Neuronal stem cell (in vitro differentiated cells): ENCODE measurements at places on chromosomes 1 and 21.

- DNase-seq, result no peak
Measured at GRCh38 chr21:35046263-35046624, 2.9 kb downstream of the RUNX1 start.

- DNase-seq, result no peak
Measured at GRCh38 chr1:26352338-26352679, 1.6 kb downstream of the CRYBG2 start.

- DNase-seq, result no peak
Measured at GRCh38 chr21:23531444-23531843, 2075.8 kb downstream of the MRPL39 start.

DNA sequence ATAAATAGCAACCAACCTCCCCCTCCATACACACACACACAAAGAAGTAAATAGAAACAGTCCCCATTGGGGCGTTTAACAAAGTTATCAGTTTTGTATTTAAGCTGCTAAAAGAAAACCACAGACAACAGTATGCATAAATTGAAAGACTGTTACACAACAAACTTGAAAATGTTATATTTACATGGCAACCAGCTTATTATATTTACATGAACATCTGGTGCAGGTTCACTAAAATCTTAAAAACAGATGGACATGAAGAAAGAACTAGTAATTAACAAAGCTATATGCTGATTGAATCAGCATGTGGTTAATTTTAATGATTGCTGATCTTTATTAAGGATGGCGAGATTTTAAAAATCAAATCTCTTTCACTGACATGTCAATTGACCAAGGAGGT lies 384.7 kb downstream of the LRRIQ3 start:
- DNase-seq, result no peak

- no peak for DNase-seq
Measured at GRCh38 chr1:76705560-76705959, 161.7 kb upstream of the ST6GALNAC5 start.

DNA sequence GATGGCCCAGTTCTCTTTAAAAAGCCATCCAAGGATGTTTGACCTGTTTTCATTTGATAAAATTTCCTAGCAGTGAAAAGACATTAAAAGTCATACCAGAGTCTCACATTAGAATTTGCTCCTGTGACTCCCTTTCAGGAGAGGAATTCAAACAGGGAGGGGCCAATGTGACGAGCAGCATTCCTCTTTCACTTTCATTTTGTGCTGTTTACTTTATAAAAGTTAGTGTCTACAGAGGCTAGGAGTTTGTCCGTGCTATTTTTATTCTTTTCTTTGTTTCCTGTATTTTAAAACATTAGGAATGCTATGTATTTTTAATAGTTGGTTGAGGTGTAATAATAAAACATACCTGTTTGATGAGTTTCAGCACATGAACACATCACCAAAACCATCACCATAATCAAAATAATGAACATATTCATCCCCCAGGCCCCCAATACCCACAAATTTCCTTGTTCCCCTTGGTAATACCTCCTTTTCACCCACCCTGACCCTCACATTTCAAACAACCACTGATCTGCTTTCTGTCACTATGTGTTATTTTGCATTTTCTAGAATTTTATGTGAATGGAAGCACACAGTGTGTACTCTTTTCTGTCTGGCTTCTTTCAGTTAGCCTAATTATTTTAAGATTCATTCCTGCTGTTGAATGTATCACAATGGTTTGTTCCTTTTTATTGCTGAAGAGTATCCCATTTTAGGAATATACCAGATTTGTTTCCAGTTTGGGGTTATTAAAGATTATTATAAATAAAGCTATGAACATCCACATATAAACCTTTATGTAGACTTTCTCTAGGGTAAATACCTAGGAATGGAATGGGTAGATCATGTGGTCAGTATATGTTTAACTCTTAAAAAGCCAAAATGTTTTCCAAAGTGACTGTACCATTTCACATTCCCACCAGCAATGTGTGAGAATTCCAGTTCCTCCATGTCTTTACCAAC lies 129.5 kb downstream of the TENT5C start:
- no peak for DNase-seq

DNA sequence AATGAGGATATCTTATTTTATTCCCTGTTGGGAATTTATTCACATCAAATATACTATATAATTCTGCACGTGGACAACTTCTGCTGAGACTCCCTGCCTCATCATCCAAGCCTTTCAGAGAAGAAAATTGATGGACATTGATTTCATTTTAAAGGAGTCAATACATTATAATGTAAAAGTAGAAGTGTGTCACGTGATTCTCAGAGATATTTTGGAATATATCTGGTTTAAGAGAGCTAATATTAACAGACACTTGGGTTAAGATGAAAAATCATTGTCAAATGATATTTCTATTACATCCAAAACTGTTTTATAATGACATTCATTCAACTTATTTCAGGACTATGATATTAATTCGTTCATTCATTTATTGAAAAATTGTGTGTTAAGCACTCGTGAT lies 314.2 kb downstream of the ADGRL2 start:
- DNase-seq, result no peak

DNA sequence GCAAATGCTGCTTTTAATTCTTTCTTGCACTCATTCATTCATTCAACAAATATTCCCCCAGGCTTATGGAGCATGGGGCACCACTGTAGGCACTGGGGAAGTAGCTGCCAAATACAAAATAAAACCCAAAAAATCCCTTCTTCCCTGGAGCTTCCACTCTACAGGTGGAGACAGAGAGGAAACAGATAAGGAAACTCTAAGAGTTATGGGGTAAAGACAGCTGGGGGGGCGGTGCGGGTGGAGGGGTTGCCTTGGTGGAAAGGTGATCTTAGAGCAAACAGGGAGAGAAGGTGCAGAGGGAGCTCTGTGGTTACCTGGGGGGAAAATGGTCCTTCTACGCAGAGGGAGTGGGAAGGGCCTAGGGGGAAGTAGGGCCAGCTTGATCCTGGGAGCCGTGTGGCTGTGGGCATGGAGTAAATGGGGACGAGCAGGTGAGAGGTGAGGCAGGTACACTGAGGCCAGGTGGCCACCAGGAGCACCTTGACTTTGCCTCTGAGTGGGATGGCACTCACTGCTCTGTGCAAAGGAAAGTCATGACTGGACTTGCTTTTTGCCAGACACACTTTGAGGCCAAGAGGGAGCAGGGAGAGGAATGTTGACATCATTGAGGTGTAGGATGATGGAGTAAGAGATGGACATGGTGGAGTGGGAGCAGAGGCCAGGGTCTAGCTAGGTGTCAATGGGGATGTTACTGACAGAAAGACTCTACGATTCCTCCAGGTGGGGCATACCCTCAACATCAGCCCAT lies 152.0 kb downstream of the ETS2 start:
- DNase-seq, result no peak

DNA sequence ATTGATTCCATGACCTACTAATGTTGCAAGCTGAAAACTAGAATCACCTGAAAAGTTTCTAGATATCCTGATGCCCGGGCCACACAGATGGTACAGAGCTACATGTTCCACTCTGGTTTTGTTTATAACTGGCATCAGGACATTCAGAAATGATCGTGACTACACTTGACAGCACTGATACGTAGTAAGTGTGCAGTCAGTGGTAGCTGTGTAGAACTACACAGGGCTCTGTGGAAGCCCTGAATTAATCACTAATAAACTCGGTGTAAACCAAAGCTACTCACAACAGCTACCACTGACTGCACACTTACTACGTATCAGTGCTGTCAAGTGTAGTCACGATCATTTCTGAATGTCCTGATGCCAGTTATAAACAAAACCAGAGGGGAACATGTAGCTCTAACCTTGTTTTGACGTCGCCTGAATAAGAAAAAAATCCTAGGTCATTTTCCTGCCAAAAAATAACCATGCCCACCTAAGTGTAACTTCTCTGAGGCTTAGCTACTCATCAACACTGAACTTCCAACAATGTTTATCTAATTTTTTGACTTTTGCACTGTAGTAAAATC lies 149.7 kb downstream of the TGFBR3 start:
- DNase-seq, result no peak

DNA sequence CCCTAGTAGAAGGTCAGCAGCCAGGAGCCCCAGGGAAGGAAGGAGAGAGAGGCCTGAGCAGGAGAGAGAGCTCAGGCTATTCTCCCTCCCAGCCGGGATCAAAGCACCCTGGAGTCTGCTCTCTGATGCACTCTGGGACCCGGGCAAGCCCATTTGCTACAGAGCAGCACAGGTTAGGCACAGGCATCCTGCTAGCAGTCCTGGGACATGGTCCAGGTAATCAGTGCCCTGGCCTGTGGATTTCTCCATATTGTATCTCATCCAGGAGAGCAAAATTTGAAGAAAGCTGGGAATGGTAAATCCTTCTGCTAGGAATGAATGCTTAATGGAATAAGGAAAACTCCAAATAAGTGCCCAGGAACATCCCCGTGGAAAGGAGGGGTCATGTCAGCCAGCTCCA lies 130.3 kb downstream of the HIVEP3 start:
- no peak for DNase-seq

GRCh38 chr1:225549821-225550220 lies 103.1 kb downstream of the ENAH start:
- DNase-seq, result no peak

GRCh38 chr1:167773516-167773915 lies 51.7 kb downstream of the MPZL1 start:
- DNase-seq, result no peak

- DNase-seq, result no peak
Measured at GRCh38 chr1:27891196-27891889, 19.0 kb downstream of the THEMIS2 start.

DNA sequence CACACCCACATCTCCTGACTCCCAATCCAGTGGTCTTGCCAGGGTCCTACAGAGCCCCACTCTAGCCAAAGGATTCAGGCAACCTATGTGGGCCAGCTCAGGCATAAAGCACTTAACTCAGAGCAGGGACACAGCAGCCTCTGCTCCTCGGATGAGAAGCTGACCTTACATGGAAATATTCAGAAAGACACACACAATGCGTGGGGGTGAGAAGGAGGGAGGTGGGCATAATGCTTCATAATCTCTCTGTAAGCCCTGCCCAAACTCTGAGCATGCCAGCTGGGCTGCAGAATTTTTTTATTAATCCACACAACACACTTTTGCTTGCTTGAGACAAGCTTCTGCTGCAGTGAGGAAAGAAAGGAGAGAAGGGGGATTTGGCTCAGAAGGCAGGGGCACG lies 21.6 kb downstream of the KCND3 start:
- no peak for DNase-seq

GRCh38 chr1:116494745-116495144 lies 76.1 kb downstream of the CD58 start:
- DNase-seq, result no peak

- DNase-seq, result no peak
Measured at GRCh38 chr1:159935719-159936272, 9.6 kb downstream of the IGSF9 start.
